ENCODE measurements at places on chromosomes 5 and 9.

DNA sequence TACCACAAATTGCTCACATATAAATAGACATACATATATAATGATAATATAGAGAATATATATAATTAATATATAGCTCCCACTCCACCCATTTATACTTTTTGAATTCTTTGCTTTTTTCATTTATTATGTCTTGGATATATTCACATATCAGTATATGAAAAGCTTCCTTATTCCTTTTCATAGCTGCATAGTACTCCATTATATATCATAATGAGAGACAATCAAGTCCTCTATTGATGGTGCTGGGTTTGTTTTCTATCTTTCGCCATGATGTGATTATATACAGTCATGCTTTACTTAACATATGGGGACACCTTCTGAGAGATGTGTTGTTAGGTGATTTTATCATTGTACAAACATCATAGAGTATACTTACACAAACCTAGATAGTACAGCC is 51.6 kb upstream of the ELL2 start:
- no peak for DNase-seq

DNA sequence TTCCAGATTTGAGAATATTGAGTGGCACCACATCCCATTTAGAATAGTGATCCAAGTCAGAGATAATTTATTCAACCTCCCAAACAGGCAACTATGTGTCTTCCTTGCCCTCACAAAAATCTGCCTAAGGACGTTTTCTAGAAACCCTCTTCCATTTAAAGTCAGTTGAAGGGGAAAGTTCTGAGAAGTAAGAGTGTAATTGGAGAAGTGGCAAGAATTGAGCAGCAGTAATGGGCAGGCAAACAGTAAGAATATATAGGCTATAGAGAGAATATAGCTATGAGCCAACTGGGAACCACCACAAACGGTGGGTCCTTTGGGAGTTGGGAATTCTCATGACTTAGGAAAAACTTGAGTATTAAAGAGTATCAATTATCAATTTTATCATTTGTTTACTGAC is 31.1 kb upstream of the CETN3 start:
- DNase-seq, result no peak

DNA sequence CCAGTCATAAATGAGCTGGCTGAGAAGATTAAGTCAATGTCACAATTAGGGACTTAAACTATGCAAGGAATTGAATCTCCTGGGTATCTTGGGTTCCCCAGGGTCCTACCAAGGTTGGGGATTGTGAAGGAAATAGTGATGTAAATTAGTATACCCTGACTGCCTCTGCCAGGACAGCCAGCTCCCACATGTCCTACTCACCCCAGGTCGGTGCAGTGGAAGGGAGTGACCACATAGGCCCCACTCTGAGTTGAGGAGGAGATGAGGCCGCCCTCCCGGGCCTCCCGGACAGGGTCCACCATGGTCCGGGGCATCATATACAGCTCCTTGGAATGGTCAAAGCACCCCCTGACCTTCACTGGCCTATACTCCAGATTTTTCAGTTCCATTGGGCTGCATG is 2.7 kb downstream of the SURF1 start:
- no peak for DNase-seq

DNA sequence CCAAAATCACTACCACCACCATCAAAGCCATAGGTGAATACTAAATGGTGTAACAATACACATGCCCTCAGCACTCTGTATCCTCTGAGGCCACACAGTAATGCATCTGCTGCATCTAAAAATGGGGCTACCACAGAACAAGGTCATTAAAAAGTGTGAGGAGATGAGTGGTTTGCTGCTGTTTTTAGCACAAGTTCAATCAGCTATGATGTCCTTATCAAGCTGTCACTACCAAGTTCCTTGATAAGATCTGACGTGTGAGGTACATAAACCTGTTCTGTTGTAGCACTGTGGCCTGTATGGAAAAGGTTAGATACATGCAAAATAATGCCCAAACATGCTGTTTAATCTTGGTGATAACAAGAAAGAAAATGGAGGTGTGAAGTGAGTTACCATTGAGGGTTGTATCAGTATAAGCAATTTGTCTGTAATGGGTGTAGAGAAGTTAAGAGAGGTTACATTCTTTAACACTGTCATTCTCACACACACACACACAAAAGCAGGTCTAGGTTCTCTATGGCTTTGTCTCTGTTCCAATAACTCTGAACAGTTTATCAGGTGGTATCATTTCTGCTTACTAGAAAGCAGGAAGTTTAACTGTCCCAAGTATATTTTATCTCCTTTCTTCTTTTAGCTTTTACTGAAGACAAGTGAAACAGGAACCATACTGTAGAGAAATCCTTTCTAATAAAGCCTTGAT is 252.9 kb downstream of the CWC27 start:
- DNase-seq, result peak; percentile 30

DNA sequence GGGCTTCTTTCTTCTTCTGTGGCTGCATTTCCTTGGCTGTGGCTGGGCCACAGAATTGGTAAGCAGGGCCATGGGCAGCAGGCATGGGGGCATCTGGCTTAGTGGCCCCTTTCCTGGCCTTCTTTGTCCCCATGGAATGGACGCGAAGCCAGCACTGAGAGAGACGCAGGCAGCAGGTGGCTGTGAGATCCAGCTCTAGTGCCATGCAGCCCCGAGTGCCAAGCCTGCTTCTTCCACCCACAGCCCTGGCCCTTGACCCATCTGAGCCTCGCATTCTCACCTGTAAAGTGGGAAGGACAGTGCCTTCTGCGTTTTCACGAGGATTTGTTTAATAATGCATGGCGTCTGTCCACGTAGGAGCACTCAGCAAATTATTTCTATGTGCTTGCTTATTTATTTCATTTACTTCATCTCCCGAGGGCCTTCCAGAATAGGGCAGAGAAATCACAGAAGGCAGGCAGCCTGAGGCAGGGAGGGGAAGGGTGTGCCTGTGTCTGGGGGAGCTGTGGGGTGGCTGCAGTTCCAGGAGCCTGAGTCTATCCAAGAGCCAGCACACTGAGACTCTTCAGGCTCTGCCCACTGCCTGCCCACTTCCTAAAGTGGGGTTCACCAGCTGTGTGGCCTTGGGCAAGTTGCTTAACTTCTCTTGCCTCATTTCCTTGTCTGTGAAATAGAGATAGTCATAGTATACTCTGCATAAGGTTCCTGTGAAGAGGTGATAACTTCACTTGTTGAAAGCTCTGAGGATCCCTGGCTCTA is 55.2 kb downstream of the NTNG2 start:
- DNase-seq, result peak; percentile 87

- DNase-seq, result peak; percentile 76
Measured at GRCh38 chr9:79667120-79667519, 95.4 kb downstream of the TLE4 start.

DNA sequence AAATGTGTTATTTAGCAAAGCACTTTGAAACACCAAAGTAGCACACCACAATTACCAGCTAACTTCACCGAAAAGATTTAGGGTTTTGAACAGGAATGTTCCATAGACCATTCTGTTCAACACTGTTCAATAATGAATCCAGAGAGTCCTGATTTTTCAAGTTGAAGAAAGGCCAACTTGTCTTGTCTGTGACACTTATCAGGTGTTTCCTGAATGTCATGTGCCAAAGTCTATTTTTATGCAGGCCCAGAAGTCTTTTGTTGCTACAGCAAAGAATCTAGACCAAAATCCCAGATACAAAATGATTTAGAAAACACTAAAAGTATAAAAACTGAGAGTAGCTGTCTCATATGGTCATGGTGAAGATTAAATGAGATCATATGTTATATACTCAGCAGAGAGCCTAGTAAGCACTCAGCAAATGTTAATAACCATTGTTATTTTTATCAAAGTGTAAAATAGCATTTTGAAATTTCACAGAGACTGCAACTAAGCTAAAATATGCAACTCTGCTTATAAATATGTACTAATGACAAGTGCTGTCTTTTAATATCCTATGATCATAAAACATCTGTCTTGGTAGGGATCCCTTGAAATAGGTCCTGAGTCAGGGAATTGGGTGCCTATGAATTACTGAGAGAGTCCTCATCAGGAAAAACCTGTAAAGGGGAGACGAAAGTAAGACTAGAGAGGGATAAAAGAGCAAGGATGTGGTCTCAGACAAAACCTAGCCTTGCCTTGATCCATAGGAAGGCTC is 122.4 kb upstream of the SLC12A2 start:
- no peak for DNase-seq
